ENCODE measurements at places on chromosomes 16 and 17.
A peak's percentile ranks its signal among the peaks of the same experiment; 100 is the strongest.

- no peak for DNase-seq
Observed at GRCh38 chr16:1145383-1146100, 7.4 kb upstream of the CACNA1H start.

DNA sequence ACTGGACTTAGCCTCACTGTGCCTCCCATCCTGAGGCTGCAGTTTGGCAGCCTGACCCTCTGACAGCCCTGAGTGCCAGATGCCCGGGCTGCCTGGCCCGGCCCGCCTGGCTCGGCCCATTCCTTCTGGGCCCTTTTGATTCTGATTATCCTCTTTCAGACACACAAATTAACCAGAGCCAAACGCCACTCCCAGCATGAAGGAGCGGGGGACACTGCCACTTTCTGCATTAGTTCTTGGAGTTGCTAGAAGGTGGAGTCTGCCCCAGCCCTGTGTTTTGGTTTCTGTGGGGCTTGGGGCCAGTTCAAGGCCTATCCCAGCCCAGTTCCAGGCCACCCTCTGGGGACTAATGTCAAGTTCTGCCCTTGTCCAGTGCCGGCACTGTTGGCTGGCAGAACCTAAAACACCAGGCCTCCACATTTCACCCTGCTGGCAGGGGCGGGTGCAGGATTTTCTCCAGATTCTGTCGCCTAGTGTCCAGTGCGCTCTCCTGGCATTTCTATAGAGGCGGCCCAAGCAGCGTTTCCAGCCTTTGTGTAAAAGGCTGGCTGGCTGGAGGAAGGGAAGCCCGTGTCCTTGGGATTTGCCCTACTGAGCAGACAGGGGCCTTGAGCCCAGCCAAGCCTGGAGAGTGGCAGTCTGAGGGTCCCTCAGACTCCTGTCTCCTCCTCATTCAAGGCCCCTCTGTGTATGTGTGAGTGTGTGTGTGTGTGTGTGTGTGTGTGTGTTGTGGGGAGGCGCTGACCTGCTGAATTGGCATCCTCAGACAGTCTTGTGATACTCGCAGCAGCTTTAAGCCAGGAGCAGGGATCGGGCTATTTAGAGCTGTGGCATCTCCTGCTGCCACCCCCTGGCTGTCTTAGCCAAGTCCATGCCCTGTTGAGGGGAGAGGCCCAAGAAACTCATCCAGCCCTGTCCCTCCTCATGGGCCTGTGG lies 21.4 kb downstream of the PLCD3 start:
- no peak for DNase-seq

DNA sequence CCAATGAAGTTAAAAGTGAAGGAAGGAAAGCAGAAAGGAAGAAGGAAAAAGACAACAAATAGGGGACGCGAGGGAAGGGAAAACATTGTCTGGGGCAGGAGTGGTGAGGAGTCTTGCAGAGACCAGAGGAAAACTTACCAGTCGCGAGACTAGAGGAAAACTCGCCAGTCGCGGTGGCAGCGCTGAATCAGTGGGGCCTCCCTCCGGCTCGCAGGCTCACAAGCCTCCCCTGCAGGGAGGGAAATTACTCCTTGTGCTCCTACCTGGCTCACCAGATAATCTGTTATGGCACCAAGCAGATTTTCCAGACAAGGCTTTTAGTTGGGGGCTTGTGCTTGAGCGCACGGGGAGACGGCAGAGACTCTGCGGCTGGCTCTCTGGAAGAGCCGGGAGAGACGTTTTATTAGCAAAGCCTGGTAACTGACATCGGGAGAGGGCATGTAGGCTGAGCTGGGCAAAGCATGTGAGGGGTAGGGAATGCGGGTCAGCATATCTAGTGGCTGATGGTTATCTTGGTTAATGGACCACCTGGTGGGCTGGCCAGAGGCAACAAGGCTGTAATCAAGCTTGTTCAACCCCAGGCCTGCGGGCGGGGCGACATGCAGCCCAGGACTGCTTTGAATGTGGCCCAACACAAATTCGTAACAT lies 37.1 kb downstream of the LCMT1 start:
- DNase-seq, result no peak

- no peak for DNase-seq
Observed at GRCh38 chr17:80847496-80848230, 144.0 kb upstream of the CHMP6 start.

DNA sequence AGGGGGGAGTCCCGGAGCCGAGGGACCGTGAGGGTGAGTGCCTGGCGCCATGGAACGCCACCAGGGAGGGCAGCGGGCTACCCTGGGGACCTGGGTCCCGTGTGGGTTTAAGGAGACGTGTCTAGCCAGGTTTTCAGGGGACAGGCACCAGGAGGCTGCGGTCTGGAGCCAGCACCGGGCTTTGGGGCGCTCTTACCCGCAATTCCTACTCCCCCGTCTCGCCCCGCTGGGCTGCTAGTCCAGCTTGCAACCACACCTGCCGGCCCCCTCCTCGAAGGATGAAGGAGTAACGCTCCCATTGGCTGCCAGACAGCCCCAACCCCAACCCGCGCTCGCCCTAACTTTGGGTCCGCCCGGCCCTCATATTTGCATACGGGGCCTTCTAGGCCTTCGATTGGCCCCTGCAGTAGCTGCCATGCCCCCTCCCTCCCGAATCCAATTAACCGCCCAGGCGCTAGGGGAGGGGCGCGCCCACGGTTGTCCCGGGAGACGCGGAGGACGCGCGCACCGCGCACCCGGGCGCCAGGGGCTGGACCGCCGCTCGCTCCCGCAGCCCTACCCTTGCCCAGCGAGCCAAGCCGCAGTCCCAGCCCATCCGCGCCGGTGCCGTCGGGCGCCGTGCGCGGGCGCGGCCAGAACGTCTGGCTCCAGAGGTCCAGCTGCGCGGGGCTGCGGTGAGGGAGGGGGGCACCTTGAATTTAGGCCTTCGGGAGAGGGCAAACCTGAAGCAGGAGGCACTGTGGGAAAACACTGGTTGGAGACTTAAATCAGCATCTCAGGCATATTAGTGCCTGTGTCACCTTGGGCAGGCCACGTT lies at the start of gene TTLL6:
Gene TTLL6, minus strand, starts transcription at position 456 of the 817 bp plus-strand sequence. Its CDS starts 157 bp downstream, at position 299.
- peak; percentile 94 for DNase-seq

- DNase-seq, result no peak
Observed at GRCh38 chr17:72351884-72352346, 231.1 kb downstream of the SOX9 start.

GRCh38 chr16:85909932-85910853 lies 11.2 kb downstream of the IRF8 start:
- no peak for DNase-seq

GRCh38 chr17:72021417-72022041 lies 99.3 kb upstream of the SOX9 start:
- no peak for DNase-seq

DNA sequence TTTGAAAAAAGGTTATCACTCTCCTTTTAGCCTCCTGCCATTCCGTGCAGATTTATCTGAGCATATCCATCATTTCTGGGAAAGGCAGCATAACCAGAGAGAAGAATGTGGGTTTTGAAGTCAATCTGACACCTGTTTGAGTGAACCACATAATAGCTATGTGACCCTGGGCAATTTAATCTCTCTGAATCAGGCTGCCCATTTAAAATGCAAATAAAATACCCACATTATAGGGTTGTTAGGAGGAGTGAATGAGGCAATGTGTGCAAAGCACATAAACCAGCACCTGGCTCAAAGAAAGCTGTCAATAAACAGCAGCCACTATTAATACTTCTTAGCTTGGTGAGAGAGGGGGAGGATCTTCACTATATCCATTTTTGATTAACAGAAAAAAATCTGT lies 88.0 kb downstream of the CACNG1 start:
- DNase-seq, result no peak

DNA sequence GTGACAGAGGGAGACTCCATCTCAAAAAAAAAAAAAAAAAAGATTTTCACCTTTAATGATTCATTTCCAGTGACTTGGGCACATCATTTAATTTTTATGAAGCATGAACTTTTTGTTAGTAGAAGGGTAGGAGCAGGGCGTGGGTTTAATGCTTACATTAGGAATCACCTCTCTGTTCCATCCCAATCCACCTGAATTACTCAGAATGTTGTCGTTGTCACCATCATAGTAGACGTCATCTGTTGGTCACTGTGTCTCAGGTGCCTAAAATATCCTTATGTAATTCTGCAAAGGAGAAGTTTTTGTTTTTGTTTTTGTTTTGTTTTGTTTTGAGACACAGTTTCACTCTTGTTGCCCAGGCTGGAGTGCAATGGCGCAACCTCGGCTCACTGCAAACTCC lies 38.3 kb upstream of the TEKT3 start:
- DNase-seq, result no peak

- DNase-seq, result no peak
Observed at GRCh38 chr17:70879401-70879800, 710.1 kb downstream of the KCNJ2 start.

- peak; percentile 80 for DNase-seq
Observed at GRCh38 chr17:59167571-59168001, 12.0 kb downstream of the PRR11 start.

- DNase-seq, result peak; percentile 63
Observed at GRCh38 chr16:31333686-31334649, 21.0 kb upstream of the ITGAX start.

- DNase-seq, result no peak
Observed at GRCh38 chr17:81222620-81222905, 202 bp downstream of the CEP131 start.

GRCh38 chr16:22008215-22009059 lies 526 bp downstream of the MOSMO start:
- DNase-seq, result no peak

GRCh38 chr16:67661101-67661761 lies 471 bp downstream of the PARD6A start:
- DNase-seq, result no peak

DNA sequence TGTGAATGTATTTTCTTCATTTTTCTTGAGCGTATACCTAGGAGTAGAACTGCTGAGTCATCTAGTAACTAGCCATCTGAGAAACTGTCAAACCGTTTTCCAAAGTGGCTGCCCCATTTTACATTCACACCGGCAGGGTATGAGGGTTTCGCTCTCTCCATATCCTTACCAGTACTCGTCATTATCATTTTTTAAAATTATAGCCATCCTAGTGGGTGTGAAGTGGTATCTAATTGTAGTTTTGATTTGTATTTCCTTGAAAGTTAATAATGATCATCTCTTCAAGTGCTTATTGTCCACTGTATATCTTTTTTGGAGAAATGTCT lies 6.0 kb downstream of the RNF157 start:
- no peak for DNase-seq

DNA sequence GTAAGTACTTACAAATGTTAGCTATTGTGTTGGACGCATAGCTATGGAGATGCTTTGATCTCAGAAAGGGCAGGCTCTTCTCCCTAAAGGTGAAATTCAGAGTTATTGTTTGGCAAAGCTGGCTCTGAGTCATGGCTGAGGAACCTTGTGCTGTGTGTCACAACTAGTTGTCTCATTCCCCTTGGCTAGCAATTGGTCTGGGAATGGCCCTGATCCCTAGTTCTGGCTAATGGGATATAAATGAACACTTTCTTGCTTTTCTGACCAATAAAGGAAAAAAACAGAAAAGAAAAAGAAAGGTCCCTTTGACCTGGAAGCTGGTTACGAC lies 210.6 kb downstream of the MAP2K4 start:
- DNase-seq, result no peak

- DNase-seq, result no peak
Observed at GRCh38 chr17:39628655-39629493, 2.1 kb downstream of the PPP1R1B start.

- no peak for DNase-seq
Observed at GRCh38 chr16:7703672-7704071, 371.0 kb downstream of the RBFOX1 start.

DNA sequence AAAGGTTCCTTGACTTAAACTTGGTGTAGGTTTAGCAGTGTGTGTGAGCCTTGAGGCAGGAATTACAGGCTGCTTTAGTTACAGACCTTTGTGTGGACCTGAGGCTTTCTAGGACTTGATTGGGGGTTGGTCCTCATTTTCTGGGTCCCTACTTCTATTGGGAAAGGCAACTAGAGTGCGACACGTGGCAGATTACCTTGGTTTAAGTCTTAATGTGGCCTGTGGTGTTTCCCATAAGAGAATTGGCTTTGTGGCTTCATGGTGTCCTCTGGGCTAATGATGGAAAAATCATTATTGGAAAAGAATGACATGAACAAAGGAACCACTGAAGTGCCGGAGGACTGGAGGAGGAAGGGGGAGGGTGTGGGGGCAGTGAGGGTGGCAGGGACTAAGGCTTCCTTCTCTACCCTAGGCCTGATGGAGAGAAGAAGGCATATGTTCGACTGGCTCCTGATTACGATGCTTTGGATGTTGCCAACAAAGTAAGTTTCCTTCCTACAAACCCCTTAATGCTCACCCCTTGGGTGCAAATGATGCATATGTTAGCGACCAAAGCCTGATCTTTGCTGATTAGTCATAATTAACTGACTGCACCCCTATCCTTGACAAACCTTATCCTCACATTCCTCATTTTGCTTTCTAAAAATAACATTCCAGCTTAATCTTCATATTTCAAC lies 2.7 kb downstream of the TLCD1 start:
- no peak for DNase-seq

- DNase-seq, result no peak
Observed at GRCh38 chr16:28891964-28892890, 13.9 kb downstream of the ATP2A1 start.

GRCh38 chr17:59842901-59843652 lies 49.7 kb downstream of the TUBD1 start:
- DNase-seq, result peak; percentile 84

DNA sequence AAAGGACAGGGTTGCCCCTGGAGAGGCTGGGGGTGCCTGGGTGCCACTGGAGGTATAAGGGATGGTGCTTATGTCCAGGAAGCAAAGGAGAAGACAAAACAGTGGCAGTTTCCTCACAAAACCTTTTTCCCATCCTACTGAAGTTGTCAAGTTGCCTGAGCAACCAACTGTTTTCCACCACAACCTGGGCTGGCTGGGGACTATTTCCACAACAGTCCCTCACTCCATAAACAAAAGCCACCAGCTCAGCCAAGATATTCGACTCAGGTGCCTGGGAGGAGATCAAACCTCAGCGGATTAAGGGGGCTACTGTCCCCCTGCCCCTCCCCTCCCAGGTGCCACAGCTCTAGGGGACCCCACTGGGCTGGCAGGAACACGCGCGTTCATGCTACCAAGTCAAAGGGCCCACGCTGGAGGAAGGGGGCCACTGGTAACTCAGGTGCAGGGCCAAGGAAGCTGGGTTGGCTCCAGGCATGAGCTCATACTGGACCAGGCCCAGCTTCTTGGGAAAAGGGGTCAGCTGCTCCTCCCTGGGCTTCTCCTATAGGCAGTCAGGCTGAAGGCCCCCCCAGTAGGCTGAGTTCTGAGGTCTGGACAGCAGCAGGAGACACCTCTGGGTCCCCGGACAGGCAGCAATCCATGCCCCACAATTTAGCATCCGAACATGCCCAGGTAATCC lies 45.7 kb upstream of the MRPS23 start:
- DNase-seq, result no peak

DNA sequence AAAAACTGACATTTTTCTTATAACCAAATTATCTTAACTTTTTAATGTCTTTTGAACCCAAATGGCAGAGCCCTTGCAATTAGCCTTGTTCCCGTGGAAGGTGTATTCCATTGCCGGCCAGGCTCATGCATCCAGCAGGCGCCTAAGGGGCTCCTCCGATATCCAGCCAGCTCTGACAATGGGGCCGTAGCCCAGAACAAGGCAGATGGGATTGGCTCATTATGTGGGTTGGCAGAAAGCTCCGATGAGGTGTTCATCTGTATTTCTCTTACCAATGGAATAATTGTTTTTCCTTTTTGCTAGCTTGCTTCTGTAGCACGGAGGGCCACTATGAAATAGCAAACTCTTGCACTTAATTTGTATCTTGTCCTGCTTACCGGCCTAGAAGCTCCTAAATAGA lies 208.2 kb upstream of the CHMP6 start:
- DNase-seq, result no peak

- DNase-seq, result peak; percentile 95
Observed at GRCh38 chr17:4006745-4007211, 42.5 kb upstream of the ATP2A3 start.
